PC-3 (cell line): ENCODE measurements at places on chromosomes 7 and 10. TPM values are rescaled to one million over a fixed set of nuclear protein-coding genes. Genes with fewer than 3 reads are reported as not detected.

GRCh38 chr10:17766731-17767130 is 14.7 kb downstream of the TMEM236 start:
- DNase-seq, result no peak
- no peak overlapping the region for H3K27ac ChIP-seq
- H3K4me1 ChIP-seq, result no peaks in the 10 kb centered on the region
- H3K27me3 ChIP-seq, result no peaks in the 10 kb centered on the region

DNA sequence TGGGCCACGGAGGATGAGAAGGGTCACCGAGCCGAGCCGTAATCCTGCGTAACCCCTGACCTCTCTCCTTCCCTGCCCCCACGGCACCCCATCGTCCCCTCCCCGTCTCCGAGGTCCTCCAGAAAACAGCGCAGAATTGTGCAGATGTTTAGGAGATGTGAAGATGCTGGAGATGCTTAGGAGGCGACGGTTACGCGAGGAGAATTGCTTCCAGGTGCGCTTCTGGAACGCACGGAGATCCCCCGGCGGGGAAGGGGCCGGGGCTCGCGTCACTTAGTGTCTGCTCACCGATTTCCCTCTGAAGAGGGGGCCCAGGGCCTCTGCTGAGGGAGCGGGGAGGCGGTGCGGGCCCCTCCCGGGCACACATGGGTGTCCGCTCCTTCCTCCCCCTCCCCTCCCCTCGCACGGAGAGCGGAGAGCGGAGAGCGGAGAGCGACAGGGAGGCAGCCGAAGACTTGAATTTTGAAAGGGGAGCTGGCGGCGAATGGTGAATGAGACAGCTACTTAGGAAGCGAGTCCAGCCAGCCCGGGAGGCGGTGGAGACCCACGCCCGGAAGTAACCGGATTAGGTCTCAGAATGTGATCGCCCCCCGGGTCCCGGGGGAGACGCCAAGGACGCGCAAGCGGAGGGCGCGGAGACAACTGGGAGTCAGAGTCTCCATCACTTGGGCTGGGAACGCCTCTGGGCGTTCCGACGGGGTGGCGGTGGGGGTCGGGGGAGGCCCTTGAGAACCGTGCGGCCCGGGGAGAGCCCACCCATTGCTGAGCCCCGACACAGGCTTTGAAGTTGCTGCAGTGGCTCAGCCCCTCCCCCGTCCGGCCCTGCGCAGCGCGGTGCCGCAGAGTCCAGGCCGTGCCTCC is 8.7 kb upstream of the EN2 start:
- H3K4me1 ChIP-seq, result no peaks in the 10 kb centered on the region
- H3K4me3 ChIP-seq, result no peak overlapping the region
- H3K36me3 ChIP-seq, result no peaks in the 10 kb centered on the region

CALN1 gene
- total RNA-seq, result not detected in 2 replicates

DNA sequence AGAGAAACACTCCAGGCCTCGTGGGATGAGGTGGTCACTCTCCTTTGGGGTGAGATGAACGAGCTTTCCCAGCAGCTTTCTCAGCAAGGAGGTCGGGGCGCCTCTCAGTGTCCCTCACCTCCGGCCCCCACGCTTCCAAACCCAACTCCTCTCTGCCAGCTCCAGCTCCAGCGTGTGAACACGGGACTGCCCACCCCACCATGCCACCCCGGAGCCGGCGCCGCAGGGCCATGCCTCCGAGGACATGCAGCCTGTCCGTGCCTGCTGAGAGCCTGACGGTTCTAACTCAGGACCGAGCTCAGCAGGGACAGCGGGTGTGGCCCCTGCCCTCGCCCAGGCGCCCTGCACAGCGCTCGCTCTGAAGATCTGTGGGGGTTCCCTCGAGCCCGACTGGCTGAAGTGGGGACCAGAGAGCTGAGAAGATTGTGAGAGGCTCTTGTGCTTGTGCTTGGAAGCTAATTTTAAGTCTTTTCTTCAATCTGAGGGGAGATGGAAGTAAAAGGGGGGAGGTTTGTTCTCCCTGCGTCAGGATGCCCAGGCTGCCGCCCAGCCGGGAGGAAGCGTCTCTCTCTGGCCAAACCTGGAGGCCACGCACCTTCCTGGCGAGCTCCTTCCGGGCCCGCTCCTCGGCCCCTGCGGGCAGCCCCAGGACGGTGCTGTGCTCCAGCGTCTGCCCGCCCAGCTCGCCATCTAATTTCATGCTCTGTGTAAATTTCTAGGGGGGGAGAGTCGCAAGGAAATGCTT is 5.1 kb upstream of the ADAM8 start:
- H3K27me3 ChIP-seq, result no peaks in the 10 kb centered on the region
- no peak overlapping the region for H3K27ac ChIP-seq
- DNase-seq, result no peak
- H3K4me1 ChIP-seq, result peaks cover 36% of the 10 kb centered on the region

- peaks cover 27% of the 10 kb centered on the region for H3K4me1 ChIP-seq
- peaks cover 55% of the 10 kb centered on the region for H3K36me3 ChIP-seq
- DNase-seq, result no peak
- H3K27me3 ChIP-seq, result no peaks in the 10 kb centered on the region
These were observed 4.2 kb downstream of the ANLN start for GRCh38 chr7:36393826-36394225.

GRCh38 chr10:55641601-55642000 is 719.5 kb downstream of the ZWINT start:
- DNase-seq, result no peak
- H3K4me3 ChIP-seq, result no peak overlapping the region
- H3K36me3 ChIP-seq, result no peaks in the 10 kb centered on the region
- H3K27ac ChIP-seq, result no peak overlapping the region

DNA sequence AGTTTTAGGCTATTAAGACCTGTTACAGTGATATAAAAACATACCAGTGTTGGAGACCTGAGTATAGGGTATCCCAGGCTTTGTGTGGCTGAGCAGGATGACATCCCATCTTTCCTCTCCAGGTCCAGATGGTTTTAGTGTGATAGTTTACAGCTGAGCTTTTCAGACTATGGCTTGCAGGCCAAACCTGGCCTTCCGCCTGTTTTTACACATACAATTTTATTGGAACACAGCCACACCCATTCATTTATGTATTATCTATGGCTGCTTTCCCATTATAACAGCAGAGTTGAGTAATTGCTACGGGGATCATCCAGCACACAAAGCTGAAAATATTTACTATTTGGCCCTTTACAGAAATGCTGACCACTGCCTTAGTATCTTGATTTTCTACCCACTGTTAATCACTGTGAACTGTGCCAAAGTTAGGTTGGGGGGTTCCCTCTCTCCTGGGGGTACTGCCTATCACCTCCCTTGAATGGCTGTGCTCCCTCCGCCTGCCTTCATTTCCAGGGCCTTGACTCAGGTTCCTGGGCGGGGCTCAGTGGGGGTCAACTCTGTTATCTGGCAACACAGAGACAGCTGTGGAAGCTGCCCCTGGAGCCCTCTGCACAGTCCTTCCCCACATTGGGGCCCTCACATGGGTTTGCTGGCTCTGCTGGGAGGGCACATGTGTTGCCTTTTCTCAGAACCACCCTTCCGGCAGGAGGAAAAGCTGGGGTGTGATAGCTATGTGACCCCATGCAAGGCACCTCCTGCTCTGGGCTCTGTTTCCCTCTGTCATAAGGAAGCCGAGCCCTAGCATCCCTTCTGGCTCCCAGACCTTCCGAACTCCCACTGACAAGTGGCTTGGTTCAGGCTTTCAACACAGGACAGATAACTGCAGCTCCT is 40.3 kb upstream of the SH2D4B start:
- H3K36me3 ChIP-seq, result no peaks in the 10 kb centered on the region
- H3K27ac ChIP-seq, result no peak overlapping the region
- no peak for DNase-seq
- no peaks in the 10 kb centered on the region for H3K4me1 ChIP-seq
- H3K27me3 ChIP-seq, result no peaks in the 10 kb centered on the region

CACNB2 gene
- total RNA-seq, result 0.07 TPM in 1 of 2 replicates, not detected in the other

SRRM3 gene
- total RNA-seq, result 0.66 and 3.2 TPM in 2 replicates

GRCh38 chr10:63010203-63010602 is 122.9 kb upstream of the NRBF2 start:
- DNase-seq, result no peak
- no peak overlapping the region for H3K27ac ChIP-seq
- no peak overlapping the region for H3K4me3 ChIP-seq
- peaks cover 11% of the 10 kb centered on the region for H3K4me1 ChIP-seq

DNA sequence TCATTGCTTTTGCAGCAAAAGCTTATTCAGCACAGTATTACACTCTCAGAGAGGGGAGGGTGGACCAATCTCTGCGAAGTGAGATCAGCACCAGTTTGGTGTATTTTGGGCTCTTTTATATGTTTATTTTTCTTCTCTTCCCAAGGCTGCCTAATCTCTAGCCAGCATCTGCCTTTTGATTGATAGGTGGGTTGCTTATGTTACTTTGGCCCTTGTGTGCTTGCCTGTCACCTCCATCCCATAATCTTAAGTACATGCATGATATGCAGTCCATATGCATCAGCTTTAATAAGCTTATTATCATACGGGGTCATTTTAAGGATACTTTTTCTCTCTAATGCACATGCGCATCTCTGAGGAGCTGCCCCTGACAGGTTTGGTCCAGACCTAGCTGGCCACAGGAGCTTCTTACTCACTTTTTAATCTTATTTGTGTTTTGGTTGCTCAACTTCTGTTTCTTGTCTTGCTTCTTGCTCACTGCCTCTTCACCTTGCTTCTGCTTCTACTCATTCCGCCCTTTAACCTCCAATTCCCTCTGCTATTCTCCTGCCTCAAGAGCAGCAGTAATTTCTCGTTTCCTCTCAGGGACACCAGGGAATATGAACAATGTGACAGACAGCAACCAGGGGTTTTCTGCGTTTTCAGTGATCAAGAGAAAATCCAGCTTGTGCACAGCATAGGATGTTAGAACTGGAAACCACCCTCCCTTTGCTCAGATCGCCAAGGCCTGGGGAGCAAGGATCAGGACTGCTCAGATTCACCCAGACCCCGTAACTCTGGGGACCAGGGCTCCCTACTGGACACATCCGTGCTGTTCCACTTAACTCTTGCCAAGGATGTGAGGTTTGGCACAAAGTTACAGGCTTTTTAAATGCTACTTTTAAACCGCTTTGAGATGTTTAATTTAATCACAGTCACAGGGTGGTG is 10.0 kb downstream of the RGR start:
- H3K36me3 ChIP-seq, result no peaks in the 10 kb centered on the region
- 0 out of 2 replicates have a peak, but pooled peaks cover 6% of the 10 kb centered on the region for H3K27me3 ChIP-seq
- H3K4me1 ChIP-seq, result no peaks in the 10 kb centered on the region
- DNase-seq, result no peak

DNA sequence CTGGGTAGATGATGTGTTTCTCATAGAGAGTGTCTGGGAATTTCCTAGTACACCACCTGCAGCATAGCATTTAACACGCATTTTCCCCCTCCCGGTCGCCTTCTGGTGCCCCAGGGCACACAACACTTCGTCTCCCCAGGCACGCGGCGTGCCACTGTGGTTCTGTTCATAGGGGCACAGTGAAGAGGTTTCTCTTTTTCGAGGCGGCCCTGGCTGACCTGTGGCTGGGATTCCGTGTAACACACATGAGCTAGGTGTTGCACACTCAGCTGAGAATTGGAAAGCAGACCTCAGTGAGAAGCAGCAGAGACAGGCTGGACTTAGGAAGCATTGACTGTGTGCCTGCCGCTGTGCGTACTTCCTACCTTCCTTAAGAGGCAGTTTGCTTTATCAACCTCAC is 214.3 kb upstream of the SHH start:
- no peak overlapping the region for H3K27ac ChIP-seq
- no peaks in the 10 kb centered on the region for H3K4me1 ChIP-seq

FAM3C gene
- total RNA-seq, result 37.7 and 37.9 TPM in 2 replicates

CLCN1 gene
- 0.55 and 0.69 TPM in 2 replicates for total RNA-seq

NCAPG2 gene
- 49.2 and 50.2 TPM in 2 replicates for total RNA-seq

DNA sequence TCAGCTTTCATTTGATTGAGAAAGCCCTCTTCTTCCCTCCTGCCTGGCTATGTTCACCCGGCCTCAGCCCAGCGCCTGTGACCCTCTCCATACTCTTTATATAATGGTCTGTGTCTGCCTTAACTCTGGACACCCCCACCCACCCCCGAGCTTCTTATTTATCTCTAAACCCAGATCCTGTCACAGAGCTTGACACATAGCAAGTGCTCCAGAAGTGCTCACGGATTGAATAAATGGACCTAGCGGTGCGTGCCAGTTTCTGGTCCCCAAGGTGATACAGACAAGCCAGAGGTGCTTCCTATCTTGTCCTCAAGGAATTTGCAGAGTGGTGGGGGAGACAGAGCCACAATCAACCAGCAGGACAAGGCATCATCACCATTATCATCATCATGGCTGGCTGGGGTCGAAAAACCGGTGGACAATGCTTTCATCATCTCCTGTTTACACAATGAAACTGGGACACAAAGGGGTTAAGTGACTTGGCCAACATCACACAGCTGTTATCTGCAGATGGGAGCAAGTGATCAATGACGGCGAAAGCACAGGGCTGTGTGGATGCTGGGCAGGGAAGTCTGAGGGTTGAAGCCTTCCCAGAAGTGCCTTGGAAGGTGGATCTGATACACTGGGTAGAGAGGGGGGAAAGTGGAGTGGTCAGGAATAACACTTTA is 2.2 kb upstream of the LOXL4 start:
- DNase-seq, result no peak
- H3K27me3 ChIP-seq, result no peaks in the 10 kb centered on the region
- H3K36me3 ChIP-seq, result no peaks in the 10 kb centered on the region
- H3K4me3 ChIP-seq, result no peak overlapping the region
- H3K4me1 ChIP-seq, result peaks cover 27% of the 10 kb centered on the region
- peak overlapping the region; percentile 67 for H3K27ac ChIP-seq

CYP17A1 gene
- total RNA-seq, result not detected in 2 replicates

TMEM225B gene
- not detected in 2 replicates for total RNA-seq

ATRNL1 gene
- not detected in 2 replicates for total RNA-seq

- no peaks in the 10 kb centered on the region for H3K27me3 ChIP-seq
- H3K27ac ChIP-seq, result no peak overlapping the region
- DNase-seq, result no peak
These were observed 18.0 kb upstream of the MTURN start for GRCh38 chr7:30116771-30117170.

DNA sequence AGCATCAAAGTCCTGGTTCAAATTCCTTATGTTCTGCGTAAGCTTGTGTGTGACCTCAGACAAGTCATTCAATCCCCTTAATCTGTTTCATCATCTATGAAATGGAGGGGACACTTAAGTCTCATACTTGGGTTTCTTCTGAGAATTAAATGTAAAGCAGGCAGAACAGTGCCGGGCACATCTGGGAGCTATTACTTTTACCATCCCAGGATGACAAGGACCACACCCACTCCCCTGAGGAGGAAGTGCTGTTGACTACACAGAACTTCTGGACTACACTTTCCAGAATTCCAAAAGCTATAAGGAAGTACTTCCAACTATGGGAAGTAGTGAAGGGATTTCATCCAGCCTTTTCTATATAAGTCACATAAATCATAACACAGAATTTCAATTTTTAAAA is 294.9 kb downstream of the IPMK start:
- no peak for DNase-seq
- H3K4me3 ChIP-seq, result no peak overlapping the region
- H3K36me3 ChIP-seq, result no peaks in the 10 kb centered on the region
- no peak overlapping the region for H3K27ac ChIP-seq

GRCh38 chr10:18216482-18216881 is 76.3 kb downstream of the CACNB2 start:
- H3K4me3 ChIP-seq, result no peak overlapping the region
- no peaks in the 10 kb centered on the region for H3K36me3 ChIP-seq
- peak; percentile 45 for DNase-seq
- no peaks in the 10 kb centered on the region for H3K4me1 ChIP-seq
- H3K27me3 ChIP-seq, result no peaks in the 10 kb centered on the region
- no peak overlapping the region for H3K27ac ChIP-seq

ABCB4 gene
- total RNA-seq, result not detected in 2 replicates
